Muscle of leg (tissue), 16 donors: ENCODE measurements at places on chromosomes 2 and 18.

- DNase-seq, result no peak
Observed at GRCh38 chr2:216538538-216538937, 39.9 kb downstream of the RPL37A start.

GRCh38 chr18:45844938-45845337 lies 19.5 kb downstream of the SIGLEC15 start:
- DNase-seq, result no peak

DNA sequence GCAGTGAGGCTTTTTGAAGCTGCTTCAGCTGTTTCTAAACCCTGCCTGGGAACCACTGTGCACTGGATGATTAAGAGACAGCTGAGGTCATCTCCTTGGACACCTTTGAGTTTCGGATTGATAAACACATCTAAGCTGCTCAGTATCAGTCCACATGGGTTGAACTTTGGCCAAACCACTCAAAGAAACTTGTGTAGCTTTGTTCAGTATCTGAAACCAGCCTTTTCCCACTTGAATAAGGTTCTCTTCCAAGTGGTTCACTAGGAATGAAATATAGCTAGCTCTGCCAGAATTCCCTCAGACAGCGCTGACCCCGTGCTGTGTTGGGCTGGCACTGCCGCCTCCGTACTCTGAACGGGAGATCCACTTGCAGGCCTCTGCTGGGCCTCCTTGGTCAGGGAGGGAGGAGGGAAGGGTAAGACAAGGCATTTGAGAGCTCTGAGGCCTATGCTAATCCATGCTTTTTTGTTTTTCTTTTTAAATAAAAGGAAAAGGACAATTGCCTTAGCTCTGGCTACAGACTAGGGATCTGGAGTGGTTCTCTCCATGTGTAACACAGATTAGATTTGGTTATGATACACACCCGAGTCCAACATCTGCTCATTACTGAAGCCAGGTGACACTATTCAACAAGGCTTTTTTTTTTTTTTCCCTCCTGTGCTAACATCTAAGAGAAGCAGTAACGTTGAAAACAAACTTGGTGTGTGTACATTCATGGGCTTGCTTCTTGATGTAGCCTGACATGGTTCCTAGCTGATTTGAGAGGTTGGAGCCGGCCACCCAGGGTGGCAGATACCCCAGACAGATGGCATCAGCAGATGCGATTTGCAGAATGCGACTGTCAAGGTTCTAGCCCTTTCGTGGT lies 67.7 kb downstream of the NCK2 start:
- DNase-seq, result peak; percentile 67

- DNase-seq, result no peak
Observed at GRCh38 chr2:221434142-221434541, 138.0 kb downstream of the EPHA4 start.

GRCh38 chr2:238563551-238563950 lies 136.8 kb downstream of the ASB1 start:
- DNase-seq, result peak; percentile 39

- DNase-seq, result no peak
Observed at GRCh38 chr2:118124288-118124891, 36.1 kb downstream of the INSIG2 start.

GRCh38 chr2:160695402-160696086 lies 201.9 kb upstream of the RBMS1 start:
- peak; percentile 73 for DNase-seq

DNA sequence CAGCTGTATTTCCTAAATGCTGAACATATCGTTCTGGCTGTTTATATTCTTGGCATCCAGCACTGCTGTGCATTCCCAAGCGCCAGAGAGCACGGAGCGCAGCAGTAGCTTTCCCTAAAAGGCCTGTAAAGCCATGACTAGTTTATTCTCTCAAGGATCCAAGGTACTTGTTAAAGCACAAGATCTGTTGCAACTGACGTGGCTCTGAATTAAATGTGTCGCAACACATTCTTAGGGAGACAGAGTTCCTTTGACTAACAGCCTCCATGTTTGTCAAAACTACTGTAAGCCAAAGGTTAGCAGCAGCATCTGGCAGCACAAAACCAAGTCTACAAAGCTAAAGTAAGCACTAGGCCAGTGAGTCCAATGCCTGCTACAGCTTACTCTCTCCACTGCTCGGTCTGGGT lies 188.6 kb upstream of the FN1 start:
- peak; percentile 95 for DNase-seq

DNA sequence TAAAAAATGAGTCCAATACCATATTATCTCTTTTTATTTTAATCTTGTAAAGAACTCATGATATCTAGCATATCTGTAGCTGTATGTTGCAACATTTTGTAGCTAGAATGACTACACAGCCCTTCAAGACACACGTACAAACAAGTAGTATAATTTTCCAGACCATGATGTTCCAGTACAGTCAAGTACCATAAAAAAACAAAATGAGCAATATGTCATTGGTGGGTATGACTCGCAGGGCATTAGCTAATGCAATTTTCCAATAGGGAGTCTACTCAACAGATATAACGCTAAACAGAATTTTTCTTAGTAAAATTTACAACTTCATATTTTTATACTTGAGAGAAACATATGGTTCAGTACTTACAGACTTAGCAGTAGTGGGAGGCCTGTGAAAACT lies 53.6 kb upstream of the UGP2 start:
- peak; percentile 76 for DNase-seq

DNA sequence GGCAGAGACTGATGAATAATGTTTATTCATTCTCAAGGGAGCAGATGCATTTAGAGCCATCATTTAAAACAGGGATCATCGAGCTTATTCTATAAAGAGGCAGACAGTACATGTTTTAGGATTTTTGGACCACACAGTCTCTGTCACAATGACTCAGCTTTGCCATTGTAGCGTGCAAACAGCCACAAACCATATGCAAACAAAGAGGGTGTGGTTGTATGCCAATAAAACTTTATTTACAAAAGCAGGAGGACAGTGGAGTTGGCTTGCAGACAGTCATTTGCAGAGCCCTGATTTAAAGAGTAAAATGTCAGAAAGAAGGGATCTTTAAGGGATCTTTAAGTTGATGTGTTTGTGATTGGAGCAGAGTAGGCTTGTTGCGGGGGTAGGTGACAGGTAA lies 51.5 kb downstream of the SMIM21 start:
- DNase-seq, result no peak

DNA sequence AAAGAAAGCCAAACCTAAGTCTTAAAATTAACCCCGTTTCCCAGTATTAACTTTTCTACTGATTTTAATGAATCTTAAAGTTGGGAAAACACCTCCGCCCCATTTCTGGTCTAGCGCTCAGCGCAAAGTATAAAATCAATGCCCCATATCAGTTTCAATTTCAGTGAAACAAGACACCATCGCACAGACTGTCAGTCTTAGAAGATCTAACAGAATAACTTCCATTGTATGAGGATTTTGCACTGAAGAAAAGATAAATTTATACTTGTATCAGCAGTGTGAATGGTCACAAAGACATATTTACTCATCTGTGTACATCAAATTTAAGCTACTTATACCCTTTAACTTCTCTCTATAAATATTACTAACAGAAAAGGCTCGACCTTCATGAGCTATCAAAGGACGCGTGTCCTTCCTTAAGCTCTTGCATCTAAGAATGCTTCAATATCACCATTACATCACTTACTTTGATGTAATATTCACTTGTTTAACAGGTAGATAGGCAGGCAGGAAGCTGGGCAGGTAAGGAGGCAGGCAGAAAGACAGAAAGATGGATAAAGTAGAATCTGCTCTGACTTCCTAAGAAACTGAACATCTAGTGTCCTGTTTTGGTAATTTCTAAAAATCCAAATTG lies 183.0 kb downstream of the TCF4 start:
- DNase-seq, result no peak

GRCh38 chr2:62319070-62319469 lies 123.2 kb downstream of the B3GNT2 start:
- DNase-seq, result no peak

DNA sequence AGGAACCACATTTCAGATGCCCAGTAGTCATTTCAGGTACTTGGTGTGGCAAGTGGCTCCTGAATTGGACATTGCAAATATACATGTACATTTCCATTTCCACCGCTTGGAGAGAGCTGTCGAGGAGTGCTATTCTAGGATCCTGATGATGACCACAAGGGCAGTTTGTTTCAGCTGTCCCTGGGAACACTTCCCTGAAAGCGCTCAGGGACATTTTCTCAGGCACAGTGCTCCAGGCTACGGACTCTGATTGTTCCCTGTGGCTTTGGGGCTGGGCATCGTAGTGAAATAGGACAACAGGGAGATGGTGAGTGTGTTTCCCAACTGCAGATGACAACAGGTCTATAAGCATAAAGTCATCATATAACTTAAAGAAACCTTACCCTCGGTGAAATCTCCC lies 3.1 kb downstream of the DBI start:
- DNase-seq, result no peak

DNA sequence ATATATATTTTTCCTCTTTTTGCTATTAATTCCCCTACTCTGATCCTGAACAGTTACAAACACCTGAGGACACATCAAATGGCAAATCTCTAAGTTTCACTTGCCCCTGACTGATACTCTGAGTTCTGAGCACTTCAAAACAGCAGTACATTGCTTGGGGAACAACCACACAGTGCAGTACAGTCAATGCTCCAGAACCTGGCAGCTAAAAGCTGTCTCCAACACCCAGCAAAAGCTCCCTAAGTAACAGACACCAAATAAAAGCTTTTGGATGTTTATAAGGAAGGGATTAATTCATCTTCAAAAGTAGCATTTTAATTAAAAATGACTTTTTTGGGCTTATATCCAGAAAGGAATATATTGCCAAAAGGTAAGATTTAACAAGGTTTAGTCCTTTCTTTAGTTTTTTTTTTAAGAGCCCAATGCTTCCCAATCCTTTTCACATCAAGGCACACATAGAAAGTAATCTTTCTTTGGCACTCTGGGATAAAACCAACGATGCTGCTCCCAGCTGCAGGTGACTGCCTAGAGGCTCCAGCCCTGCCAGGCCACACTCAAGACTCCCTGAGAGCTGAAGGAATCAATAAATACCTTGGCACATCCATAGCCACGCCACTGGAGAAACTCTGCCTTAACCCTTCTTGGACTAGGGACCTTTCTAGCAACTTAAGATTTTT lies 164.9 kb upstream of the ZFP36L2 start:
- peak; percentile 47 for DNase-seq

DNA sequence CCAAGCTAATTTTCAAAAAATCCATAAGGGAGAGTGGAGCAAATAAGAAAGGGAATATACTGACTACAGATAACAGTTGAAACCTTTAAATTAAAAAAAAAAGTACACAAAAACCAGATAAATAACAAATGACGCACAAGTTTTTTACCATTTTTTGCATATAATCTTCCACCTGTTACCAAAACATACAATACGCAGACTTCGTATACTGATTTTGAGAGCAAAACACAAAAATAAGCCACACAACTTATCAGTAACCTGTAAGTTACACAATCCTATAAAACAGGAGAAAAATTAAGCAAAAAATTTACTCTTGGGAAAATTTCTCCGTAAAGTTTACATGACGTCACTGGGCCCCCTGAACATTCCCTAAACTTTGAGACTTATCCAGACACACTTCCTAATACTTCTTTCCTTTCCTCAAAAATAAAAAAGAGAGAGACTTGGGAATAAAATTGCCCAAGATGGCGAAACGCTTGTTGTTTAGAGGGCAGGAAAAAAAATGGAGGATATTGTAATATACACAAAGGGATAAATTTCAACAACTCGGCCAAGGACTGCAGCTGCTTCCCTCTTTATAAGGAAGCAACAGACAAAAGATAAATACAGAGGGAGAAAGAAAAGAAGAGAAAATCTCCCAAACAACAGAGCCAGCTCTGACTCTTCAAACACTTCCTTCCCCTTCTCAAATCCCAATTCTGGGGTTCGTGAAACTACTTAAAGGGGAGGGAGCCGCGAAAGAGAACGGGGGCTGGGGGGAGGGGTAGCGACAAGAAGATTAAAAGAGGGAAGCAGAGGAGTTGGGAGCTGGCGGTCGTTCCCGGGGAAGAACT lies 1.6 kb downstream of the BAZ2B start:
- DNase-seq, result peak; percentile 95

- no peak for DNase-seq
Observed at GRCh38 chr18:26943906-26944305, 78.4 kb upstream of the AQP4 start.

DNA sequence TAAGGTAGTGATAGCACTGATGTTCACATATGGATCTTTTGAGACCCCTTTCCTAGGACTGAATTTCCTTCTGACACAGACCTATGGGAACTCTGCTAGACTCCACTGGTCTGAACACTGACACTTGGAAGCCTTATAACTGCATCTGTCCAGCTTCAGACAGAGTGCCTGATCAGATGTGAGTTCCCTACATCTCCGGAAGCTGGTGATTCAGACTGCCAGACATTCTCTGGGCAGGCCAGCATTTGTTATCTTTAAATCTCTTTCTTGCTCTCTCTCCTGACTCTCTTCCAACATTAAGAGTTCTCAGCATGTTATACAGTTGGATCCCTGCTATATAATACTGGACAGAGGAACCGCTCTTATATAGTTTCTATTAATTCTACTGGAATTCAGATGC lies 408.5 kb downstream of the ZEB2 start:
- peak; percentile 75 for DNase-seq

DNA sequence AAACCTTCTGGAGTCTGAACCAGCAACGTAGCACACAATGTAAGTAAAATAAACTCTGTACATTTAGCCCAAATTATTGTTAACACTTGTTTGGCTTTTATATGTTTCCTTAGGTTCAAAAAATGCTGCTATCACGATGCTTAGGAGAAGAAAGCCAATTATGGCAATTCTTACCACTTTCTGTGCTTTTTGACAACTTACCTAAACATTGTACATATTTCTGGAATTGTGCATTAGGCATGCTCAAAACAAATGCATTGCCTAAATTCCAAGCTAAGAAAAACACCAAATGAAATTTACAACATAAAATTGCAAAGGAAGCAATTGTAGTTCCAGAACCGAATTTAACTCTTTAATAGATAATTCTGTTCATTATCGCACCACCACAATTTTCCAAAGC lies 585.6 kb upstream of the DSEL start:
- no peak for DNase-seq

DNA sequence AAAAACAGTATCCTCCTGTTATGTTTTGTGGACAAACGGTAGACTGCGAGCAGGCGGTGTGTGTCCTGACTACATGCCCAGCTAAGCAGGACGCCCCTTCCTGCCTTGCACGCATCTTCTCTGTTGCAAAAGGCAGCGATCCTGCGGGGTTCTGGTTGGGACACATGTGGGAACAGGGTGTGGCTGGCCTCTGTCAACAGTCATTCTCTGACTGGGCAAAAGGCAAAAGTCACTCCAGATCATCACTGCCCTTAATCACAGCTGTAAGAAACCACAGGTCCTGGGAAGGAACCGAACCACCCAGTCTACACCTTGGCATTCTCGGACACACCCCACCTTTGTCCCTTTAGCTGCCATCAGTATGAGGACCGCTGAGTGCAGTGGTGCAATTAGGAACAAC lies 44.3 kb upstream of the TMEM87B start:
- no peak for DNase-seq
